ENCODE measurements at places on chromosomes 2 and 18.
A peak's percentile ranks its signal among the peaks of the same experiment; 100 is the strongest.

GRCh38 chr2:217836901-217837491 lies 165.8 kb downstream of the TNS1 start:
- DNase-seq: no peak

DNA sequence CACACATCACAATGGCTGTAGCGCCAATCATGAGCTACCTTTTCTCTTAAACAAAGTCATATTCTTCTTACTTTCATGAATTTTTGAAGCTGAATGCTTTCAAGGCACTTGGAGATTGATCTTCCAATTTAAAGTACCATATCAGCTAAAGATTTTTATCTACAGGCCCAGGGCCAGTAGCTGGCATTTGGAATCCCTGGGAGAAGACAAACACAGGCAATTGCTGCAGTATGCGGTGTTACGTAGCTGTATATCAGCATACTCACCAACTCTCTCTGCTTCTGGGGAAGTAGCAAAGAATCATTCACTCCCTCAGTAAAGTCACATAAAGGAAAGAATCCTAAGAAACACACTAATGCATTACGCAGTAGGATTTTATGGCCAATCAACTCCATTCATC lies 202.3 kb downstream of the DLGAP1 start:
- no peak for DNase-seq

- DNase-seq: no peak
Measured at GRCh38 chr2:176370467-176371171, 101.4 kb downstream of the MTX2 start.

DNA sequence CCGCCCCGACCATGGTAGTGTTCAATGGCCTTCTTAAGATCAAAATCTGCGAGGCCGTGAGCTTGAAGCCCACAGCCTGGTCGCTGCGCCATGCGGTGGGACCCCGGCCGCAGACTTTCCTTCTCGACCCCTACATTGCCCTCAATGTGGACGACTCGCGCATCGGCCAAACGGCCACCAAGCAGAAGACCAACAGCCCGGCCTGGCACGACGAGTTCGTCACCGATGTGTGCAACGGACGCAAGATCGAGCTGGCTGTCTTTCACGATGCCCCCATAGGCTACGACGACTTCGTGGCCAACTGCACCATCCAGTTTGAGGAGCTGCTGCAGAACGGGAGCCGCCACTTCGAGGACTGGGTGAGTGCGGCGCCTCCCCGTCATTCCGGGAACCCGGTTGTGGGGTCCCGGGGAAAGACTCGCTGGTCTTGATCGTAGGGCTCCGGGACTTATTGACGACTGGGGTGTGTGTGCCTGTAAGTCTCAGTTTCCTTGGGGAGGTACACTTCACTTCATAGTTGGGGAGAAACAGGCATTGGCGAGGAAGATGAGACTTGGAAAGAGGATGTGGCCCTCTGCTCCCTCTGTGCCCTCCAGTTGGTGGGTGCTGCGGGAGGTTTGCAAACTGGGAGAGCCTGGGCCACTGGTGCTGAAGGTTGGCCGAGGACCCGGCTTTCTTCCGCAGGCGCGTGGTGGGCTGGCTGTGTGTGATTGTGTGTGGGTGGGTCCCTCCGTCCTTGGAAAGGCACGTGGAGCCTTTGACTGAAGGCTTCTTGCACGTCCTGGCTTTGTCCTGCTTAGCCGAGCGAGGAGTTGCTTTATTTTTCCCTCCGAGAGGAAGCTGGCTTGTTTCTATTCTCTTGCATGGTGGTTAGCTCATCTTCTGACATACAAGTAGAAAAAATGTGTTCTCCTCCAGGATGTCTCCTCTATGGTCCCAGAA lies 886 bp downstream of the PRKCE start:
- peak; percentile 22 for DNase-seq

GRCh38 chr2:168189835-168190569 lies 57.4 kb downstream of the STK39 start:
- DNase-seq: no peak

DNA sequence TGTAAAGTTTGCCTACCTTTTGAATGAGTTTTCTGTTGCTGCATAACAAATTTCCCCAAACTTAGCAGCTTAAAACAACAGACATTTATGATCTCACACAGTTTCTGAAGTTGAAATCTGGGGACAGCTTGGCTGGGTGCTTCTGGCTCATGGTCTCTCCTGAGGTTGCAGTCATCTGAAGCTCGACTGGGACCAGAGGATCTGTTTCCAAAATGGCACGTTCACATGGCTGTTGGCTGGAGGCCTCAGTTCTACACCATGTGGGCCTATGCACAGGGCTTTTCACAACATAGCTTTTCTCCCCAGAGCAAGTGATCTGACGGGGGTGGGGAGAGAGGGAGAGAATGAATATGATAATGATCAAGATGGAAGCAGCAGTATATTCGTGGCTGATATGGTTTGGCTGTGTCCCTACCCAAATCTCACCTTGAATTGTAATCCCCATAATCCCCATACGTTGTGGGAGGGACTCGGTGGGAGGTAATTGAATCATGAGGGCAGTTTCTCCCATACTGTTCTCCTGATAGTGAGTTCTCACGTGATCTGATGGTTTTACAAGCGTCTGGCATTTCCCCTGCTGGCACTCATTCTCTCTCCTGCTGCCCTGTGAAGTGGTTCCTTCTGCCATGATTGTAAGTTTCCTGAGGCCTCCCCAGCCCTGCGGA lies 3.5 kb downstream of the RALB start:
- no peak for DNase-seq

DNA sequence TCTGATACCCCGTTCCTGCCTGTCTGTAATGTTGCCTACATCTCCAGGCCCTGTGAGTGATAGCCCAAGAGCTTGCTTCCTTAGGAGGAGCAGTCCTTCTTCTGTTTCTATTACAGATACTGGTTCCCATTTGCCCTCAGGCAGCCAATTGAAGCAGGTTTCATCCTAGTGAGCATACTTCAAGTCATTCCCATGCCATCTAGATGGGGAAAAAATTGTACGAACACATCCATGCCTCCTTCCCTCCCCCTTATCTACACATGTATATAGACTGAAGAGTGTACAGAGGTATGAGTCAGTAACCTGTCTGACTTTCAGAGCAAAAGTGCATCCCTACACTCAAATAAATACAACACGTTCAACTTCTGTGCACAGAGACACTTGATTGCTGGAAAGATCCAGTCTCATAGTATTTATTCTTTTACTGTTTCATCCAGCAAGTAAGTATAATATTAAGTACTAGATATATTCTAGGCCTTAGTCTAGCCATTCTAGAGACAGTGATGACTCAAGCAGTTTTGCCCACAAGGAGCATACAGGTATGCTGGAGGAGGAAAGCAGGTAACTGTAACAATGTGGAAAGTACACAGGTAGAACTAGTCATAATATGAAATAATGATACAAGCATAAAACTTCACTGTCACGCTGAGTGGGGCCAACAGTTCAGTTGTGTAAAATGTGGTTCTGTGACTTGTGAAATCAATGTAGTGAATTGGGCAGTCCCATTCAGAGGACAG lies 153.4 kb downstream of the MGAT5 start:
- DNase-seq: no peak

DNA sequence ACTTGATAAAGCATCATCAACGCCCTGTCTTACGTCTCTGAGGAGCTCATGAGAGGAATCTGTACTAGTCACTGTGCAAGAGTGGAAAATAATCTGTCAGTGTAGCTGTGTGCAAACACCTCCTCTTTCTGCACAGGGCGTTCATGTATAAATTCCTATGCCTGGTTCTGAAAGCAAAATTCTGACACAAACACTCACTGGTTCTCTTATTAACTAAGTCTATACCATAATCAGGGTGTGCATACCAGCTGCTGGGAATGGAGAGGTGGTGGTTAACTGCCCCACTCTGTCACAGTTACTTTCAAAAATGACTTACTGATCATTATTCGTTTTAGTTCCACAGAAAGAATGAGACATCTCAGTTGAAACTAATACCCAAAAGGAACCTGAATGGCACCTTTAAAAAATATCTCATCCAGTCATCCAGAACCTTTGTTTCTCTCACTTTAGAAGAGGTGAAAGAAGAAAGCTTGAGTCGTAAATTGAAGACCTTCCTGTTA lies 35.7 kb downstream of the STK39 start:
- peak; percentile 54 for DNase-seq

DNA sequence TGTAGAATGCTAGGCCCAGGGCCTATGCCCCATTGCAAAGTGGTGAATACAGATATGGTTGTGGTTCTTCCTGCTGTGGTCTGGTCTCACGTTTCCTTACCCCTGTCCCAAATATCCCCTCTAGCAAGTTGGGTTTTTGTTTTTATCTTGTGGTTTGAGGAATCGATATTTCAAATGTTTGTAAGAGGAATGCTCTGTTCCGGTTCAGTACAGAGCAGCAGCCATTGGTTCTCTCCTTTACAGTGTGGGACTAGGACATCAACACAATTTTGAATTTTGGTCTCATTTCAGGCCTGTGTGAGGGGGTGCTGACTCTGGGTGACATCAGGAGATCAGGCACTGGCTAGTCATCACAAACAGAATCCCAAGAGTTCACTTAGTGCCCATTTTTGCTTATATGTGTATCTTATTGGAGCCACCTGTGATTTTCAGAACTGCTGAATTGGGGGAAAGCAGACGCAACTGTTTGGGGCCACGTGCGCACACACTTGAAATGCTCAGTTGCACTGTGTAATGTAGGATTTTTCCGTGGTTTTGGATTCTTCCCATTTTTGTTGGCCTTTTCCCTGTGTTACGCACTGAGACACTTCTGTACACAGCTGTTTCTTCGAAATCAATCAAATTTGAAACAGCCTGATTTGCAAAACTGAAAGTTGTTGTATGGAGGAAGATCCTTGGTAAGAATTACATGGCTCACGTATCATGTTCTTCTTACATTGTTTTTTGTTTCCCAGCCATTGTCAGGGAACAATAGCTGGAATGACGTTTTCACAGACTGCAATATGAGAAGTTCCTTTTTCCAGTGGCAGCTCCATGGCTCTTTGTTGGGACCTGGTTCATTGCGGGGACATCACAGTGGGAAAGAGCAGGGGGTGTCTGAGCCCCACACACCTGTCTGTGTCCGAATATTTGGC lies 8.6 kb downstream of the SH3BP4 start:
- DNase-seq: no peak

DNA sequence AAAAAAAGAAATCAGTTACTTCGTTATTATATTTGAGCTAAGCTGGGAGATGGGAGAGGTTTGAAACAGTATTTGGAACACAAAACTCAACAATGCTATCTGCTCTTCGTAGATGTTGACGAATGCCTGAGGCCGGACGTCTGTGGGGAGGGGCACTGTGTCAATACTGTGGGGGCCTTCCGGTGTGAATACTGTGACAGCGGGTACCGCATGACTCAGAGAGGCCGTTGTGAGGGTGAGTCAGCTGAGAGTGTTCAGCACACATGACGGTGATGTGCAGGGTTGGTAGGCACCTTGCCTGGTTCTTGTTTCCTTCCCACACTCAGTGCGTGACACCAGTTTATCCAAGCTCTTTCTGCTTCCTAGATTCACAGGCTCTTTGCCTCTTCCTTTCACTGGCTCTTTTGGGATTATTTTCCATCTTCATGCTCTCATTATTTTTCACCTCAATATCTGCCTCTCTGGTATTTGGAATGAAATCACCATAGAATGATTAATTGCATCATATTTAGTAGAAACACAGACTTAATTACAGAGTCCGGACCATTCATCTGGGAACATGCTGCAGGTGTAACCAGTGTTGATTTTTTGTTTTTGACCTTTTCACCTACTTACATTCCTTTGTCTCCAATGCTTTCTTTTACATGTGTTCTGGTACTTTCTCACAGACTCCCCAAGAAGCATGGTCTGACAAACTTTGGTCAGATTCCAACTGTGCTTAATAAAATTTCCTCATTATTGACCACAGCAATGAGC lies 200.6 kb upstream of the RASGRP3 start:
- DNase-seq: peak; percentile 21

DNA sequence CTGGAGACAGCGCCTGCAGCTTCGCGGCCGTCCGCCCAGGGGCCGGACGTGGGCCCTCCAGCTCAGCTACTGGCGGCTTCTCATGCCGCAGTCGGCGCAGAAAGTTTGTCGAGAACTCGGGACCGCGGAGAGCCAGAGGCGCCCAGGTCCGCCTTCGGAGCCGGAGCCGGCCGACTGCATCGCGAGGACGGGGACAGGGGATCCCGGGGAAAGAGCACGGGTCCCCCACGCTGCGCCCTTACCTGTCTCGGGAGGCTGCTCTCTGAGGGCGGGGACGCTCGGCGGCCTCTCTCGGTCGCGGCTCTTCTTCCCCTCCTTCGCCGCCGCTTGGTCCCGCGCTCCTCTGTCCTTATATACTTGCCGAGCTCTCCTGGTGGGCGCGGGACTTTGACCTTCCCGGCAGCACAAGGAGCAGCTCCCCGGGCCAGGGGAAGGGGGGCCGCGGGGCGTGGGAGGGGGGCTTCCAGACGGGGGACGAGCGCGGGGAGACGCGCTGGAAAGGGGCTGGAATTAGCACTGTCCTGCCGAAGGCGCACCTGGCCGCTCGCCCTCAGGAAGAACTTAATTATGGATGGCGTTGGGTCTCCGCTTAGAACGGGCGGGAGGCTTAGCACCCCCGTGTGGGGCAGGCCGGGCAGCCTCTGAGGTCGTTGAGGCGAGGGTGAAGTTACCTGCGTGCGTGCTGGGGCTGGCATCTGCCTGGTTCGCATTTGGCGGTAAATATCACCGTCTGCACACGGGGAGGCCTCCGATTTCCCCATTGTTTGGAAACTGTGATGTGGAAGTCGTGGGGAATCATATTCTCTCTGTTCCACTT lies at the start of gene POMC:
Gene POMC (minus strand): TSS at position 325 of the 817 bp plus-strand sequence. CDS start 3,808 bp downstream, outside the sequence.
- peak; percentile 32 for DNase-seq

DNA sequence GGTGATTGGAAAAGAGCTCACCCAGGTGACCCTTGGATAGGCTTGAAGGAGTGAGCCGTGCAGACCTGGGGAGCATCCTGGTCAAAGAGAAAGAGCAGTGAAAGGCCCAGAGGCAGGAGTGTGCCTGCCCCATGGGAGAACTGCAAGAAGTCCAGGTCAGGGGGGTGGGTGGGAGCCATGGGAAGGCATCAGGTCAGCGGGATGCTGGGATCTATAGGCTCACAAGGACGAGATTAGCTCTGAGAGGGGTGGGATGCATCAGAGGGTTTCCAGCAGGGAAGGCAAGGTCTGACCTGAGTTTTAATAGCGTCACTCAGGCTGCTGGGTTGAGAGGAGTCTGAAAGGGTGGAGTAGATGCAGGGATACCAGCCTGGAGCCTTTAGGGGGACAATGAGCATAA lies 158.6 kb downstream of the SMAD7 start:
- no peak for DNase-seq

DNA sequence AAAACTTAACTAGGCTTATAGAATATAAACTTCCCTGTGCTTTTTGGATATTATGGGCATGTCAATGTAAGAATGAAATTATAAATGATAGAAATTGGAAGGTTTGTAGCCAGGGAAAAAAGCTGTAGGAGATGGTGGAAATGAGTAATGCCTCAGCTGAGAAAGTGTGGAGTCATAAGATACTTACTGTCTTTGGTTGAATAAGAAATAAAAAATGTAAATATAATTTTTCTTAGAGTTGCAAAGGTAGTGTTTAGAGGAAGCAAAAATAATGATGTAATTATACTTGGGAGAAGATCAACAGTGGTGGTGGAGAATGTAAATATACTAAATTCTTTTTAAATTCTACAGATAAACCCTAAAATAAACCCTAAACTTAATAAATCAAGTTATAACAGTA lies 26.2 kb upstream of the RND3 start:
- DNase-seq: no peak

- DNase-seq: no peak
Measured at GRCh38 chr2:23619941-23620340, 235.0 kb downstream of the KLHL29 start.

- DNase-seq: no peak
Measured at GRCh38 chr2:135245071-135245470, 193.0 kb downstream of the RAB3GAP1 start.
